Frontal cortex (tissue), 4 donors: ENCODE measurements at places on chromosomes 7 and 10. TPM values are rescaled to one million over a fixed set of nuclear protein-coding genes. Genes with fewer than 3 reads are reported as not detected.

The SLC16A12 gene
- 1.2 TPM for total RNA-seq

DNA sequence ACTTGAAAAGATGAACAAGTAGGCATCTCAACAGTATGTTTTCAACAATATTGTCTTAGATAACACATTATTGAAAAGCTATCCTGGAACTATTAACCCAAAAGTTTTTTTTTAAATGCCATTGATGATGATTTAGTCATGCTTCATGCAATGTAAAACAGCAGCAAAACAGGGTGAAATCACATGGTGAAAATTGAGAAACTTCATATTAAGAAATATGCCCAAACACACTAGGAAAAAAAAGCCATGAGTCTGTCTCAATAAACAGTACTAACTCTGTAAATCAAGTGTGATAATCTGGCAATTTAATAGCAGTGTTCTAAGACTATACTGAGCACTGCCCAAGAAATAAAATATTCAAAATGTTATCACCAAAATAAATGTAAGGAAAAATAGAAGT is 613.1 kb downstream of the KCNMA1 start:
- DNase-seq, result no peak

DNA sequence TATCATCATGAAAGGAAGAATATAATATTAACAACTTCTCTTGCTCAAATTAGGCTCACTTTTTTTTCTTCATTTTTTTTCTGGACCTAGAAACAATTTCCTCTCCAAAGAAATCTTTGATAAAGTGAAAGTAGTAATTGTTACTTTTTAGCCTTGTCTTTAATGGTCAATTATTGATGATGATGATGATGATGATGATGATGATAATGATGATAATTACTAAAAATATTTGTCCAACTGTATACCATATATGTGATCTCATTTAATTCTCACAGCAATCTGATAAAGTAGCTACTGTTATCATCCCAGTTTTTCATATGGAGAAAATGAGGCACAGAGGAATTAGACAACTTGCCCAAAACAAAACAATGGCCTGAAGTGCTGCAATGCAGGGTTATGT is 12.8 kb downstream of the PRKG1 start:
- DNase-seq, result no peak

The KCNIP2 gene
- total RNA-seq, result 12.6 TPM

- DNase-seq, result no peak
These were observed 198.0 kb upstream of the MKI67 start for GRCh38 chr10:128324058-128324827.

- no peak for DNase-seq
These were observed 629.0 kb upstream of the PFKP start for GRCh38 chr10:2438248-2438939.

- no peak for DNase-seq
These were observed 40.0 kb downstream of the SYPL1 start for GRCh38 chr7:106071999-106072714.

GRCh38 chr7:101402081-101402779 is 39.6 kb downstream of the COL26A1 start:
- DNase-seq, result no peak

The SMO gene
- total RNA-seq, result 8.6 TPM

- no peak for DNase-seq
These were observed 320.8 kb downstream of the PRPF18 start for GRCh38 chr10:13907570-13907969.

DNA sequence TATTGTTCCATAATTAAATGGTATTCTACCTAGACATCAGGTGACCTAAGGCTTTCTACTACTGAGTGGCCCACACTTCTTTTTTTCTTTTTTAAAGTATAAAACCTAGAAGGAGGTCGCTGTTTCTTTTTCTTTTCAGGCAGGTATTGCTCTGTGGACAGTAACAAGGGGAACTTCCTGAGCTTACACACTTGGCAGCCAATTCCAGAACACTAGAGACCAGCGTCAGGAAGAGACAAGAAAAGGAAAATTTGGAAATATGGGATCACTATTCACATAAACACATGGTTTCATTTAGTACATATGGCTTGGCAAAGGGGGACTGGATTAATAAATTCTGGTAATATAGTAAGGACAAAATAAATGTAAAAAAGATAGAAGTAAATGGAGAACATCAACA is 141.9 kb downstream of the RSU1 start:
- DNase-seq, result no peak

The PHKG1 gene
- 3.7 TPM for total RNA-seq

GRCh38 chr10:7797582-7797981 is 9.6 kb downstream of the ATP5F1C start:
- no peak for DNase-seq

GRCh38 chr7:34175837-34176236 is 270.5 kb downstream of the BMPER start:
- no peak for DNase-seq

GRCh38 chr10:33653584-33654367 is 319.3 kb upstream of the NRP1 start:
- DNase-seq, result no peak
